ENCODE measurements at places on chromosomes 13 and 19.
A peak's percentile ranks its signal among the peaks of the same experiment; 100 is the strongest.

DNA sequence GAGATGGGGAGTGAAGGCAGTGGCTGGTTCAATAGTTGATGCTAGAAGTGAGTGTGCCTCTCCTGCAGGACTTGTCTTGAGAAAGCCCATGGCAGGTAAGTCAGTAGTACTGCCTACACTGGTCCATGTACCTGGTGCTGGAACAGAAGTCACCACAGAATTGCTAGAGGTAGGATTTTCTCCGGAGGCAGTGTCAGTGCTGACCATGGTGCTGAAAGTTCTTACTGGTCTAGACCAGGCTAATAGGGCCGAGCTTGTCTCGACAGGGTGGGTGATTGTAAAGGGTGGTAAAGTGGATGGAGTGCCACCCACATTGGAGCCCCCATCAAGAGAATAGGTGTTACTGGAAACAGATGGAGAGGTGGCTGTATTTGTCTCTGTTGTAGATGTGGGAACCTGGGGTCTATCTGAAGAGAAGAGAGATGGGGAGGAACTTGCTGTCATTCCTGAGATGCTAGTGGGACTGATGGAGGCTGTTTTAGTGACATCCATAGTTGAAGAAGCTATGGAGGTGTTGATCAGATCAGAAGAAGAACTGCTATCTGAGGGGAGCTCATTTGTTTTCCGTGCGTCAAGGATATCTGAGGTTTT is 36.6 kb downstream of the MUC16 start:
- peak; percentile 45 for DNase-seq

DNA sequence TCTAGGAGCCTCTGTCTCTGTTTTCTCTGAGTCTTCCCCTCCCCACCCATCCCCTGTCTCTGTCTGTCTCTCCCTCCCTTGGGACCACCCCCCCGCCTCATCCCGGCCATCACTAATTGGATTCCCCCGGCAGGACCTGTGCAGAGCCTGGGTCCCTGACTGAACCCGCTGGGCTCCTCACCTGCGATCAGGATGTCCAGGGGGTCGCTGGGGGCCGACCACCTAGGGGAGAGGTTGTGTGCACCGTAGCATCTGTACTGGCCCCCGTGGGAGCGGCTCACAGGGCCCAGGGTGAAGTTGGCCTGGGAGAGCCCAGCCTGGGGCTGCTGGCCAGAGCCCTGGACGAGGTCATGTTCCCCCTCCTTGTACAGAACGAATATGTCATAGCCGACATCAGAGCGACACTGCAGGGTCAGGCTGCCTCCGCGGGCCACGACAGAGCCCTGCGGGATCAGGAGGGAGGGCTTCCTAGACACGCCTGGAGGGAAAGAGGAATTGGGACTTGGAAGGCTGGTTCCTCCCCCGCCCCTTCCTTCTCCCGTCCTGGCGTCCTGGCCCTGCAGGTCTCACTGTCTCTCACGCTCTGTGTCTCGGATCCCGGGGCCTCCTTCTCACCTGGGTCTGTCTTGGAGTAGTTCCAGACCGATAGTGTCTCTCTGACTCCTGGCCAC is 1.8 kb downstream of the LILRB5 start:
- no peak for DNase-seq

DNA sequence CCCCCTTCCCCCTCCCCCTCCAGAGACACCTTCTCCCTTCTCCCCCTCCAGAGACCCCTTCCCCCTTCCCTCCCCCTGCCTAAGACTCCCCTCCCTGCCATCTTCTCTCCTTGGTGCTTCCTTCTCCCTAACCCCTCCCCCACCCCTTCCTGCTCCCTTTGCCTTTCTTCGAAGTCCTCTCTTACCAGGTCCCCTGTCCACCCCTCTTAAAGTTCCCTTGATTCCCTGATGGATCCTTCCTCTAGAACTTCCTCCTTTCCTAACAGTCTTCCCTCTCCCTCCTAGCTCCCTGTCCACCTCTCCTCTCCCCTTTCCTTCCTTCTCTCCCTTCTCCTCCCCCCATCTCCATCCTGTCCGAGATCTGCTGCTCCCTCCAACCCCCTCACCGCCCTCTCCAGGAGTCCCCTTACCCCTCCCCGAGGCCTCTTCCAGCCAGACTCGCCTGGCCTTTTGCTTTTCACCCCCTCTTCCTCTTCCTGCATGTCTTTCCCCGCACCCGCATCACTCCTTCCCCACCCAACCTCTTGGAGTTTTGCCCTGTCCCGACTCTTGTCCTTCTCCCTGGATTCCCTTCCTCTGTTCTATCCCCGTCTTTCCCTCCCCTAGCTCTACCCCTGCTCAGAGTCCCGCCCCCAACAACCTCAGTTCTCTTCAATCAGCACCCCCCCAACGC is 3.1 kb downstream of the TNFSF9 start:
- DNase-seq, result no peak

- DNase-seq, result no peak
Measured at GRCh38 chr19:29297381-29297780, 84.4 kb upstream of the UQCRFS1 start.

- peak; percentile 70 for DNase-seq
Measured at GRCh38 chr19:48681127-48681470, 8.3 kb upstream of the NTN5 start.
